ENCODE measurements at places on chromosomes 12 and 14. TPM values are rescaled to one million over a fixed set of nuclear protein-coding genes. Genes with fewer than 3 reads are reported as not detected.

The DDIT3 gene
- total RNA-seq, result 36.2 TPM

DNA sequence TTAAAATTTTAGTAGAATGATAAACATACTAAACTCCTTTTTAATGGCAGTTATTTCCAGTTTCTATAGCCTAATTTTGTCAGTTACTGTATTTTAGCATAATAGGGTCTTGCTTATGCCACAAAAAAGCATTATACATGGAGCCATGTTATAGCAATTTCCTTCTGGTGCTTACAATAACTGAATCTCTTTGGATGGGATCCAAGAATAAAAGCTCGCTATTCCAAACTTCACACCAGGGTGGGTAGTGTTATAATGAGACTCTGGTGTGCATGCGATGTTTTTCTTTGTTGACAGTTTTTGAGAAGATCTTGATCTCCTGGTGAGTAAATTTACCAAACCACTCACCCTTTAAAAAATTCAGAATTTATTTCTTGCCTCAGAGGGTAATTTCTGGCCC lies 90.4 kb upstream of the CCDC91 start:
- no peak for DNase-seq

DNA sequence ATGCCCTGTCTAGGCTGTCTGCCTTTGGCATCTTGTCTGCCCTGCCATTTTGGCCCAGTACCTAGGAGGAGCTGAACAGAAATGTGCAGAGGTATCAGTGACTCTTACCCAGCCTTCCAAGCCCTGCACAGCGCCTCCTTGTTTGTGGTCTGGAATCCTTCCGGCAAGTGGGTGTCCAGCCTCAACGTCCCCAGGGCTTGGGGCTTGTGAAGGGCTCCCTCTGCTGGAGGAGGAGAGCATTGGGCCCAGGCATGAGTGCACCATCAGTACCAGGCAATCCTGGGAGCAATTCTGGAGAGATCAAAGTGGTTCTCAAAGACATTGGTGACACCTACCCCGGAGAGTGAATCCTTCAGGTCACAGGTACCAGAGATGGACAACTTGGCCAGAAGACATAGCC lies 2.4 kb upstream of the TCL1B start:
- no peak for DNase-seq

GRCh38 chr12:69157023-69157655 lies 82.2 kb upstream of the CPSF6 start:
- DNase-seq, result peak; percentile 94

- DNase-seq, result no peak
Observed at GRCh38 chr12:32497864-32498263, 98.5 kb downstream of the FGD4 start.

All from stomach (tissue), 19 donors.